Activated CD4-positive, alpha-beta memory T cell treated with anti-CD3 and anti-CD28 coated beads for 36 hours (primary cell): ENCODE measurements at places on chromosomes 7 and 10.
A peak's percentile ranks its signal among the peaks of the same experiment; 100 is the strongest.

DNA sequence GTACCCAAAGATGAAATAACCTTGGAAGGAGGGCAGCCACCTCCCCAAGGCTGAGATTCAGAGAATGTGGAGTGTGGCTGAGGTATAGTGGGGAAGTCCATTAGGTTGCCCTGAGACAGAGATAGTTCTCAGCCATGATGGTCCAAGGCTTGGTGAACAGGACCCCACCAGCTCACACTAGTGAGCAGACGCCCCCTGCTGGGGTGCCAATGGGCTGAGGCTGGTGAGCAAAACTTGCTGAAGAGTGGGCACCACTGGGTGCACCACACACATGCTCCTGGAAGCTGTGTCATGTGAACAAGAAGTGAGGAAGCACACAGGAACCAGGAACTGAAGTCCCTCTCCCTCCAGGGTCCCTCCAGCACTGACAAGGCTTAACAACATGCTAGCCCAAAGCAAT is 8.9 kb downstream of the FBXL13 start:
- peak; percentile 61 for DNase-seq

DNA sequence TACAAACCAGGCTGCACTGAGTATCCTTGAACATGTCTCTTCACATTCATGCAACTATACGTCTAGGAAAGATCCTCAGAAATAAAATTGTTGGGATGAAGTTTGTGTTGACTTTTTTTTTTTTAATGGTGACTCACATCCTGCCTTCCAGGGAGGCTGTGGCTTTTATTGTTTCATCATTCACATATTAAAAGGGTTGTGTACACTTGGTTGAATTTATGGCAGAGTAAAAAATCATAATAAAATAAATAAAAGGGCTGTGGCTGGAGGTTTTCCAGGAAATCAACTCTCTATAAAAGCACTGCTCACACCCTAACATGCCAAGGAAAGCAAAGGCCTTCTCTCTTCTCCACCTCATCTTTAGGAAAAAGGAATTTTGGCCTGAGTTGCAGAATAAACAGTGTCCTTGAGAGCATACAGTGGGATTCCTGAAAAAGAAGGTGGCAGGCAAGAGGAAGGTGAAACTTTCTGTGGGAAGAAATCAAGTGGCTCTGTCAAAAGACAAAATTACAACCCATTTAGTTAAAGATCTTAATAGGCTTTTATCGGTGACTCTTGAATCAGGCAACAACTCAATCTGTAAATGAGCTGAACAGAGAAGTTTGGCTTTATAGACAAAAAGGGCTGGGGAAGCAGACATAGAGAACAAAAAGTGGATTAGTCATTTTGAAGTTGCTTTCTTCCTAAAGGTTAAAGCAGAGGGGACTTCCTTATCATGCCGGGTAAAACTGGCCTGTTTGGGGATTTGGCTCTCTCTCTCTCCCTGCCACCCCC is 41.6 kb upstream of the FHIP2A start:
- no peak for DNase-seq

- DNase-seq: peak; percentile 78
These were observed 316.5 kb downstream of the ADARB2 start for GRCh38 chr10:1420661-1421362.

- DNase-seq: no peak
These were observed 37.3 kb downstream of the SND1 start for GRCh38 chr7:127689194-127689772.

DNA sequence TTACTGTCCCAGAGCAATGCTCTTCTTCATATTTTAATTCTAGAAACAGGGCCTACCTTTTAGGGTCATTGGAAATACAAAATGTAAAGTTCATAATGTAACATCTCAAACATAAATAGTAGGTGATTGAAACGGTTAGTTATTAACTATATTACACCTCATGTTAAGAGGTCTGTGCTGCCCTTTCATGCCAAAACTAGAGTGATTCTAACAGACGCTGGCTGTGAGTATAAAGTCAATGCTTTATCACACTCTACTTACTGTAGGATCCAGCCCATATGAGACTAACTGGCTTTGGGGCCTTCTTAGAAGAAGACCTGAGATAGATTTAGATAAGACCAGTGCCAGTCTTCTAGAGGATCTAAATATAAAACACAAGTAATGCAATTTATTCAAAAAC is 966.1 kb upstream of the SORCS1 start:
- no peak for DNase-seq
